Skin of body (tissue), 3 donors: ENCODE measurements at places on chromosomes 16 and 17. TPM values are rescaled to one million over a fixed set of nuclear protein-coding genes. Genes with fewer than 3 reads are reported as not detected.

DNA sequence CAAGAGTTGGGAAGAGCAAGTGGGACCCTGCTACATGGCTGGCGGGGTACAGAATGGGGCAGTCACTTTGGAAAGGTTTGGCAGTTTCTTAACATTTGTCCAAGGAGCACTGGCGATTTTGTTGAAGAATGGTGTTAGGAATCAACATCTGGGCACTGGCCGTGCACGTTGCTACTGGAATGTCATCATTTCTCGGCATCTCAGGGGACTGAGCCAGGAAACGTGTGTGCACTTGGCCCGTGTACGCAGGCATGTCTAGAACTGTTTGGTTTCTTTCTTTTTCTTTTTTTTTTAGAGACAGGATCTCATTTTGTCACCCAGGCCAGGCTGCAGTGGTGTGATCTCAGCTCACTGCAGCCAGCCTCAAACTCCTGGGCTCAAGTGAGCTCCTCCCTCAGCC, 17.3 kb upstream of the FOXK2 start:
- DNase-seq = no peak

DNA sequence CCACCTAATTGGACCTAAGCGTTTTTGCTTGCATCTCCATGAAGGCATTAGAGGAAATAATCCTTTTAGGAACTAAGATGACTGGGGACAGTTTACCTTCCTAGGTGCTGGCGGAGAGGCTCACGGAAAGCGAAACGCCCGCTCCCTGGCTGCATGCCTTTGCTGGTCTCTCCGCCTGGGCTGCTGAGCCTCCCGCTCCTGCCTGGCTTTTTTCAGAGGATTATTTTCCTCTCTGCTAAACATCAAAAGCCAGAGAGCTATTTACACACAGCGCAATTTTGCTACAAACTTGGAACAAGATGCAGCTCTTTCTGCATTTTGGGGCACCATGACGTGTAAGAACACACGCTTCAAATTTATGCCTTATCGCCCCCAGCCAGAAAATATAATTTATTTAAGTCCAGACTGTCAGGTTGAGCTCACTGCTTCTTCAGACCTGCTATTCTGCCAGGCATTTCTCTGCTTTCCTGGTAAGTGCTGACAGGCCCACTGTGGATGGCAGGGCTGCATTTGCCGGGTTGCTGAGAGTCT, 124.4 kb downstream of the SPACA3 start:
- no peak for DNase-seq

DNA sequence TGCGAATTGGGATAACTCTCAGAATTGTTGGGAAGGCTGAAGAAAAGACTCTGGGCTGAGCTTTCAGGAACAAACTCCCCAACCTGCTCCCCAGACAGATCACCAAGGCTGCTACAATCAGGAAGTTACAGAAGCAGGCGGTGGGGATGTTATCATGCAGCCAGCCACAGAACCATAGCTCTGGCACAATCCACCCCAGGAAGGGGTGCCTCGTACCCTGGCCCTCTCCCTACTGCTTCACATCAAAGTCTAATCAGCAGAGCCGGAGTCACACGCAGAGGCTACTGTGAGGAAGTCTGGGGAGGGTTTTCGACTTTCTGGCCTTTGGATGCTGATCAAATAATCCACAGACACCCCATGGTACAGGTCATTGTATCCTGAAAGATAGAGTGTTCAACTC, 86.8 kb downstream of the NTN1 start:
- no peak for DNase-seq

DNA sequence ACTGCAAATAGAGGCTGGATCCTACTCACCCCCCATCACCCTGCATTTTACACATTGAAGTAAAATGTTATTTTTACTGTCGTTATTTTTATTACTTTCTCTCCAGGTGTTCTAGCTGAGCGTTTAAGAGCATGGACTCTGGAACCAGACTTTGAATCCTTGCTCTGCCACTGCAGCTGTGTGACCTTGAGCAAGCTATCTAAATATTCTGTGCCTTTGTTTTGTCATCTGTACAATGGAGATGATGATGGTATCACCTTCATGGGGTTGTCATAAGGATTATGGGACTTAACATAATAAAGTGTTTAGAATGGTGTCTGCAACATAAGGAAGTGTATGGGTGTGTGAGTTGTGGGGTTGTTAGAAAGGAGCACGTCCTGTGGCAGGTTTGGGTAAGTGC, 17.8 kb downstream of the MSI2 start:
- no peak for DNase-seq

DNA sequence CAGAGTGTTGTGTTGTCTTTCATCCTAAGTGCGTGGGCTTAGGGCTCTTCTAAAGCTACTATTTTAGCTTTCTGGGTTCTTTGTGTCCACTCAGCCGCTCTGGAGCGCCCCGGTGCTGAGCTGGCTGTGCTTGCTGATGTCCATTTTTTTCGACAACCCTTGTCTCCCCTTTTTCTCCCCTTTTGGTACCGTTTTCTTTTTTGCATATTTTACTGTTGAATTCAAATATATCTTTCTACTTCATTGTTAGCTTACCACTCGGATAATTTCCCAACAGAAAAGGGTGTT, 1.2 kb downstream of the SRRM2 start:
- no peak for DNase-seq

GRCh38 chr17:38918916-38919315, 6.5 kb upstream of the LASP1NB start:
- no peak for DNase-seq

GRCh38 chr16:4660454-4661007, 32.8 kb upstream of the NUDT16L1 start:
- no peak for DNase-seq

DNA sequence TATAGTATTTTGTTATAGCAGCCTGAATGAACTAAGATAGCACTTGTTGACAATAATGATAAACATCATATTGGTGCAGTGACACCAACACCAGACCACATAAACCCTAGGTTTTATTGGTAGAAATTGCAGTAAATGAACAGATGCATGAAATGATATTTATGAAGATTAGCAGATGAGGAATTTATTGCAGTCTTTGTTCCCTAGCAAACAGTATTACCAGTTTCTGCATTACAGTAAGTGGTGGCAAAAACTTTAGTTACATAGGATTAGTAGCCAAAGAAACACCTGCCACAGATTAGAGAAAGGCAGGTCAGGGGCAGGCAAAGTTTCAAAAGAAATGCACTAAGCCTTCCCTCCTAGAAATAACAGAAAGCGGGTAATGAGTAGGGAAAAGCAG, 17.7 kb upstream of the TANC2 start:
- DNase-seq = no peak

- no peak for DNase-seq
These were observed 32.3 kb downstream of the GRB7 start for GRCh38 chr17:39769974-39770587.

DNA sequence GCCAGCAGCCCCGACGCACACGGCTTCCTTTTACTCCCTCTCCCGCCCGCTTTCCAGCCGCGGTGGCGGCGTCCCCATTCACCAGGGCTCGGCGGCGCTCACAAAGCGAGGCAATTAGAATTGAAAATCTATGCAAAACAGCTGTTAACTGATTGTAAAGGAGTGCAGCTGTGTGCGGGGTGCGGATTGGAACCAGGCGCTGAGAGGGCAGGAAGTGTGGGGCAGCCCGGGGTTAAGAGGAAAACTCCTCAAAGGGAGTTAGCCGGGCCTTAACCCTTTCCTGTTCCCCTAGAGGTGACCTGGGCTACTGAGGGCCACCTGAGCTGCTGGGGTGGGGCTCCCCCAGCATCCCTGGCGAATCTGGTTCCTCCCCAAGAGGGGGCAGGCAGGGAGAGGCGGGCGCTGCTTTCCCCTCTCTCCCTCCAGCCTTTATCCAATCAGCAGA, 5.8 kb upstream of the GSE1 start:
- peak; percentile 16 for DNase-seq

DNA sequence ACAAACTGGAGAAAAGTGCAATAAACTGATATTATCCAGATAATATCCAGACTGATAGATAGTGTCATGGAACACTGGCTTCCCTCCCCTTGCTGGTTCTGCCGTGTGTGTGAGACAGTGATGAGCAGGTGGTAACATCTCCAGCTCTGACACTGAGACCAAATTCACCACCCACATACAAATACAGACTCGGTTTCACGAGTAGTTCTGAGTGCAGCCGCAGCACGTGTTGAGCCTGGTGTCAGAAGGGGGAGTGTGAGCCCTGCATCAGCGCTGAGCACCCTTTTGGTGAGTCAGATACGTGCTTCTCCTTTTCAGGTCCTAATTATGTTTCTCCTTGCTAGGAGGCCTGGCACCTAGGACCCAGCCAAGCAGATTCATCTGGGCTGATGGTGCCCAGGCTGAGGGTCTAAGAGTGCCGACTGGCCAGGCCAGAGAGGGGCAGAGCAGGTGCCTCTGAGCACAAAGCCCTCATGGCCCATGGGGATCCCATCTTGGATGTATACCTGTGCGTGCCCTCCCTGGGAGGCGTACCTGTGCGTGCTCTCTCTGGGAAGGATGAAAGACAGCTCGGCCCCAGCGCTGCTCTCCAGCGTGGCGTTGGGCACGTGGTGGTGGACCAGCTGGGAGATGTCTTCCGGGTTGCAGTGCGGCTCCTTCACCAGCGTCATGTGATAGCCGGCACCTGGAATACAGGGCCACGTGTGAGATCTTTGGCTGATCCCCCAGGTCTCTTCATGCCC, 27.3 kb upstream of the RNPS1 start:
- no peak for DNase-seq

DNA sequence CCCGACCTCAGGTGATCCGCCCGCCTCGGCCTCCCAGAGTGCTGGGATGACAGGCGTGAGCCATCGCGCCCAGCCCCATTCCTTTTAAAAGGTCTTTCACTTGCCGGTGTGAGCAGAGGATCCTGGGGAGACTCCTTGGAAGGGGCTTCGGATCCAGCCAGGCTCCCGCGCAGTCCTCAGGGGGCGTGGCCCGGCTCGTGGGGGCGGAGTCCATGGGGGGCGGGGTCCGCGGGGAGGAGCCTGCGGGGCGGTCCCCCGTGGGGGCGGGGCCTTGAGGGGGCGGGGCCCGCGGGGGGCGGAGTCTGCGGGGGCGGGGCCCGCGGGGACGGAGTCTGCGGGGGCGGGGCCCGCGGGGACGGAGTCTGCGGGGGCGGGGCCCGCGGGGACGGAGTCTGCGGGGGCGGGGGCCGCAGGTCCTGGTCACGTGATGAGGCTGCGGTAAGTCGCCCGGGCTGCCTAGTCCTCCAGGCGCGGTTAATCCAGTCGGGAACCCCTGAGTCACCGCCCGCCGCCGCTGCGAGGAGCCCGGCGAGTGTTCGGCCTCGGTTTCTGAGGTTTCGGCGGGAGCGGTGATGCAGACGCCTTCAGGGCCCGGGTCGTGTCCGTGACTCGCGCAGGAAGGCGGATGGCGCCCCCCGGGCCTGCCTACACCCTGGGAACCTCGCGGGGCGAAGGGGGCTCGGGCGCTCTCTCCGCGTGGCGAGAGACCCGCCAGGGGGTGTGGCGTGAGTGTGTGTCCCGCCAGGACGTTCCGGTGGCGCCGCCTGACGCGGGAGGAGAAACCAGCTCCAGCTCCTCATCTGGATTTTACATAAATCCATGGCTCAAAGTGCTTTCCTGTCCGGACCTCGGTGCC, 23.6 kb upstream of the ABR start:
- no peak for DNase-seq

DNA sequence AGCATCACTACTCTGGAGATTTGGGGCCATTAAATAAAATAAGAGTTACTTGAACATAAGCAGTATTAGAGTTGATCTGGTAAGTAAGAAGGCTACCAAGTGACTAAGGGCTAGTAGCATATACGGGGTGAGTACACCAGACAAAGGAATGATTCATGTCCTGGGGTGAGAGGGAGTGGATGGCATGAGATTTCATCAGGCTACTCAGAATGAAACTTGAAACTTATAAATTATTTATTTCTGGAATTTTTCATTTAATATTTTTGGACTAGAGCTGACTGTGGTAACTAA, 2.3 kb downstream of the SLFN5 start:
- no peak for DNase-seq

- DNase-seq = no peak
These were observed 297.5 kb upstream of the XYLT1 start for GRCh38 chr16:17768257-17768656.

- peak; percentile 22 for DNase-seq
These were observed 14.8 kb downstream of the PDP2 start for GRCh38 chr16:66894948-66895688.

GRCh38 chr16:70151391-70151790, 22.2 kb upstream of the CLEC18C start:
- DNase-seq = no peak

- no peak for DNase-seq
These were observed 13.2 kb downstream of the ITGB3 start for GRCh38 chr17:47266782-47267181.

GRCh38 chr16:17271687-17272086, 199.1 kb downstream of the XYLT1 start:
- DNase-seq = peak; percentile 37

DNA sequence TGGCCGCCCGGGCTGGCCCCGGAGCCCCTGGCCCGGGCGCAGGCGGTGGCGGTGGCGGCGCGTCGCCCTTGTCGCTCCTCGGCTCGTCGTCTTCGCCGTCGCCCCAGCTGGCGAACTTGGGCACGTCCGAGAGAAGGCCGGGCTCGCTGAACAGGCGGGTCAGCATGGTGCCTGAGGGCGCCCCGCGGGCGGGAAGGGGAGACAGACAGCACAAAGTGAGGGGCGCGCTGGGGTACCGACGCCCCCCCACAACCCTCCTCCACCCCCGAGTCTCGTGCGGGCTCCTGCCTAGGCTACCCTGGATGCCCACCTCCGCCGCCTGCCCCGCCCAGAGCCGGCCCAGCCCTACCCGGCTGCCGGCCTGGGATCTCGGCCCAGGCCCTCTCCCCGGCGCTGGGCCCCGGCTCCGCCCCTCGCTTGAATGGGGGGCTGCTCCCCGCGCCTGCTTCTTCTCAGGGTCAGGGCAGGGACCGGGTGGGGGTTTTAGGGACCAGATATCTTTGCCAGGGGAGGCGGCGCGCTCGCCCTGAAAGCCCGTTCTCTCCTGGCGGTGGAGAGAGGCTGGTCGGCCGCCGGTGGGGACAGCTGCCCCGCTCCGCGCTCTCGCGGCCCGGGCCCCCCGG, 1.2 kb downstream of the NEUROD2 start:
- no peak for DNase-seq

DNA sequence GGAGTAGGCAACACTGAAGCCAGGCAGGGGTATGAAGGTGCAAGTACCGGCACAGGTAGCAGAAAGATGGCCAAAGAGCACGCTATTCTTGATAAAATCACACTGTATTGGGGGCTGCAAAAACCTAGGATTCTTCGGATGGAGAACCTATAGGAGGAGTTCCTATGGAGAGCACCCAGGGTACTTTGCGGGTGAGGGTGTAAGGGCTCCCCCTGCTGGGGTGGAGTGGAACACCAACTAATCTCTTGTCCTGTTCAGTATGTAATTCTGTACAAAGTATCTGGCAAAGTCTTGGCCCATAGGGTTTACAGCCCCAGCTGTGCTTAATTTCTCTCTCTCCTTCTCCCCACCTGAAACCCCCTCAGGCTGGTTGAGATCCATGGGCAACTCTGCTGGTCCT, 393.1 kb upstream of the ASIC2 start:
- DNase-seq = no peak

FNDC8 gene
- total RNA-seq = not detected

SERPINF2 gene
- total RNA-seq = 0.39 TPM

ALOX15B gene
- total RNA-seq = 0.89 TPM

ALOX15 gene
- total RNA-seq = 2.9 TPM

C1QTNF8 gene
- total RNA-seq = not detected

PDILT gene
- total RNA-seq = not detected

MRC2 gene
- total RNA-seq = 147 TPM

NACA2 gene
- total RNA-seq = not detected

SLC38A8 gene
- total RNA-seq = not detected

ARSG gene
- 3.3 TPM for total RNA-seq

RHBDF1 gene
- 29.1 TPM for total RNA-seq

BCKDK gene
- total RNA-seq = 10.4 TPM

PHF12 gene
- total RNA-seq = 18.6 TPM

ABR gene
- 58.1 TPM for total RNA-seq

RAB37 gene
- 0.69 TPM for total RNA-seq

CACNG3 gene
- not detected for total RNA-seq
